Stimulated activated CD8-positive, alpha-beta memory T cell treated with anti-CD3 and anti-CD28 coated beads, Interleukin-7, amount 100 ng/mL, for 1 hour (primary cell): ENCODE measurements at places on chromosomes 7 and 10.

DNA sequence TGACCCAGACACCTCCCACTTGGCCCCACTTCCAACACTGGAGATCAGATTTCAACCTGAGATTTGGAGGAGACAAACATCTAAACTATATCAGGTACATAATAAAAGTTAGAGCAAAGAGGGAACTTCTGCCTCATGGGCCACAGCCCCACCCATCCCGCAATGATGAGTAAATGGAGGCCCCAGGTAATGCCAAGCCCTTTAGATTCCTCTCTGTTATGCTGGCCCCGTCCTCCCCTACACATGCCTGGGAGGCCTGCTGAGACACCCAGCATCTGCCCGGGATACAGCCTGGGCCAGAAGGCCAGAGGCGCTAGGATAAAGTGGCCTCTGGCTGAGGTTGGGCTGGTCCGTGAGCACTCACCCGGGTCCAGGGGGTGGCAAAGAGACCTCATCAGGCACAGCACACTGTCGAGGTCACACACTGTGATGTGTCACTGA is 185.5 kb upstream of the SH2B2 start:
- DNase-seq = no peak

GRCh38 chr7:96637522-96637921 is 72.1 kb downstream of the SEM1 start:
- no peak for DNase-seq

DNA sequence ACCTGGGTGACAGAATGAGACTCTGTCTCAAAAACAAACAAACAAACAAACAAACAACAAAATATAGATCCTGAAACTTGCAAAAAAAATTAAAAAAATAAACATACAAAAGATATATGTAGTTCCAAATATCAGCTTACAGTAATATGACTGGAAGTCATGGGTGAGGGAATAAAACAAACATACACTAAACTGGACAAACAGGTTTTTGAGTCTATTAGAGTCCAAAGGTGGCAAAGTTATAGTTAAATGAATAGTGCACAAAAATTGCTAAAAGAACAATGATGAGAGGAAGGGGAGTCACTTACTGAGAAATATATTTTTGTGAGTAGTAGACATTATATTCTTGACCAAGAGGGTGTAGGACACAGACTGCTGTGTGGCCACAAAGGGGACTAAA is 16.7 kb upstream of the RSBN1L start:
- DNase-seq = no peak

- DNase-seq = no peak
Observed at GRCh38 chr10:87659571-87660483, at the start of gene PAPSS2. PAPSS2 (plus strand) TSS chr10:87659878; CDS start chr10:87659982, 104 bp downstream.

- no peak for DNase-seq
Observed at GRCh38 chr7:10128748-10129147, 844.9 kb upstream of the PHF14 start.

GRCh38 chr7:82615527-82615926 is 171.9 kb upstream of the CACNA2D1 start:
- no peak for DNase-seq

DNA sequence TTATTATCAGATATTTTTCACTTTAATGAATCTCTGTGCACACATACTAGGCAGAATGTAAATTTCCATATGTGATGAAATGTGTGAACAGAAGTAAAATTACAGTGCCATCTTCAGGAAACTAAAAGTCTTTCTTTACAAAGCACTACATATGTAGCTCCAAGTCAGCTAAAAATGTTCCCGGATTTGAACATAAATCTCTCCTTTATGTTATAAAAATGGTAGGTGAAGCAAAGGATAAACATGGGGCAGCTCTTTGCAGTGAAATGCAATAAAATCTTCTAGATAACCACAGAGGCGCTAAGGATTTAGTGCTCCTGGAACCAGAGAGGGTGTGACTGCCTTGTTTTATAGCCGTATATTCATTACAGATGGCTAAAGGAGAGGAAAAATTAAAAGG is 104.9 kb upstream of the C7orf33 start:
- DNase-seq = no peak

DNA sequence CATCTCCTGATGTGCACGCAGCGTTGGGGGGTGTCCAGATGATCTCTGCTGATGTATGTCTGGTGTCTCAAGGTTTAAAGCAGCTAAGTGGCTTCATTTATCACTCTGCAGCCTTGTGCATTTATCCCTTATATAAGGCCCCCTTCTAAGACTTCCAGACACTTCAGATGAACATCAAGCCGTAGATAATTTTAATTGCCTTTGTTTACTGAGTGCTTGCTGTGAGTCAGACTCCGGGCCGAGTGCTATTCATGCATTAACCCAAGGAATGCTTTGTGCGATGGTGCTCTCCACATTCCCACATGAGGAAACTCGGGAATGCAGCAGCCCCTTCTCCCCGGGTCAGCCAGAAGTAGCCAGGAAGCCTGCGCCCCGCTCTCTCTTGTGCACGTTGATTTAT is 328.6 kb upstream of the COBL start:
- DNase-seq = no peak

GRCh38 chr10:120456143-120456625 is 843 bp upstream of the PLPP4 start:
- no peak for DNase-seq

- DNase-seq = no peak
Observed at GRCh38 chr10:117137031-117137910, 799 bp downstream of the VAX1 start.

DNA sequence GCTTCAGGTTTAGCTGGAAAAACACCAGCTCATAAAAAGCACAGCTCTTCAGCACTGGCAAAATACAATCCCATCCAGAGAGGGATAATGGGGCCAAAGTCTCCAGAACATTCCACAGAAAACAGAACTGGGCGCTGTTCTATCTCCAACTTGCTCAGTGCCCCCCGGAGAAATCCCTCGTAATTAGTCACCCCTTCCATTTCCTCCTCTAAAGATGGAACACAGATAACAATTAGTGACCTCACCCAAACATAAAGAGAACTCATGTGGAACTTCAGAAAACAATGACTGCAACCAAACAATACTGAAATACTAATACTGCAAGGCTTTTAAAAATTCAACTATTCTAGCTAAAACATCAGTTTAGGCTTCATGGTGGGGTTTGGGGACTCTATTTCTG is 46.3 kb downstream of the KIAA1549 start:
- DNase-seq = no peak

- no peak for DNase-seq
Observed at GRCh38 chr7:21651697-21652096, 108.9 kb downstream of the DNAH11 start.

DNA sequence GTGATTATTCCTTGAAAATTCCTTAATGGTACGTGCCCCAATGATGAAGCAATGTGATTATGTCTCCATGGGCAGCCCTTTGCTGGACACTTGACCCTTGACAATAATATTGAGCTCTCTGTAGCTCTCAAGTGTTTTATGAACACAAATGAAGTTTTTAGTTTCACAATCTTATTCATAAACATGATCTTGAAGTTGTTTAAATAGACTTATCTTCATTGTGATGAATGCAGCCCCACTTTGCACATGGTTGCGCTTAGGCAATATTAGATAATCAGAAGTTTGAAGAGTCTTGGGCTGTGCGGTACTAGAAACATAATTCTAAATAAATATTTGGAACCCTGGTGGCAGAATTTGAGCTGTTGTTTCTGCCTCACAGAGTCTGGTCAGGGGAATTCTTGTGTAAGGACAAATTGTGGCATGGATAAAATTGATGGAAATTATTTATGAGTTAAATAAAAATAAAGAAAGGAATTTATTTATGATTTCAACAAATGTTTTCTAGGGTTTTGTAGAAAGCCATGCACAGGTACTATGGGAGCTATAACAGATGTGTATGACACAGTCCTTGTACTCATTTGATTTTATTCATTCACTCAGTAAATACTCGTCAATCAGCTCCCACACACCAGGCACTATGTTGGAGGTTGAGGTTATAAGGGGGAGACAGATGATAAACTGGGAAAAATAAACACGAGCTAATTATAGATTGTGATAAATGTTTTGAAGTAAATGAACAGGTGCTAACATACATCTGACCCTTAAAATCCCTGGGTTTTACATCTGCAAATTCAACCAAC is 217.9 kb downstream of the GALNT17 start:
- no peak for DNase-seq

DNA sequence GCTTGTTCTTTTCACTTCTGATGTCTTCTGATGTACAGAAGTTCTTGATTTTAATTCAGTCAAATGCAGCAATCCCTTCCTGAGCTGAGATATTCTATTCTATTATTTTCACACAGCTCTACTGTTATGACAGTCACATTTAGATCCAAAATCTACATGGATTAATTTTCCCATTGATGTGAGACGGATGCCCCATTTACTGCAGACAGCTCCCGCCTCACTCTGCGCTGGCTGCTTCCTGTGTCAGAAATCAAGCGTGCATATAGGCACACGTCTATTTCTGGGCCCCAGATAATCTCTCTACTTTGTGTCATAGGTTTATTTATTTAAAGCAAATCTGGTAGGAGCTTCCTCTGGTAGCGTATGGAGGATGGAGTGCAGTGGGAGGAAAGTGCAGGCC is 6.7 kb downstream of the BNIP3 start:
- DNase-seq = no peak

GRCh38 chr10:14384915-14385314 is 54.2 kb upstream of the FRMD4A start:
- no peak for DNase-seq

DNA sequence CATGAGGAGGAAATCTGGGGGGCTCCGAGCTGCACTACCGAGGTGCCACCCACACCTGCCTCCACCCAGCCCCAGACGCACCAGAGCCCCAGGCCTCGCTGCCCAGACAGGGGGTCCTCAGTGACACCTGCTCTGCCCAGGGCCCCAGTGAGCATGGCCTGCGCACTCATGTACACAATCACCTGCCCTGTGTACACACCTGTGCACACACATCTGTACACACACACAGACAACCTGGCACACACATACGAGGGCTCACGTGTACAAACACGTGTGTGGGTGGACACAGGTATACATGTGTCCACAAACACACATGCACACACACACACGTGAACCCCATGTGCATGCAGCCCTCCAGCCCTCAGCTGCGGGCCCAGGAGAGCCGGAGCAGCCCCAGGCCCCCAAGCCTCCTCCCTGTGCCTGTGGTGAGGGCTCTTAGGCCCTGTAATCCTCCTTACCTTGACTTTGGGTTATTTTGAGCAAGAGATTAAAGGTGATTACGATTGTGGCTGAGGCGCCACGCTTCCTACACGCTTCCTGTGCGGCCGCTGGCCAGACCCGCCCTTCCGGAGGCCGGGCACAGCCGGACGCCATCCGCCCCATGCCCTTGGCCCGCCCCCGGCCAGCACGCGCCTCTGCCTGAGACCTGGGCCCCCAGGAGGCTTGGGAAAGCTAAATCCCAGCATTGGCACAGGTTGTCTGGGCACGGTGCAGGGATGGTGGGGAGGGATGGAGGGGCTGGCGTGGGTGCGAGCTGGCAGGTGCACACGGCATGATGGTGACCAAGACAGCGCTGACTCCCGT is 71.9 kb downstream of the ELFN1 start:
- no peak for DNase-seq

DNA sequence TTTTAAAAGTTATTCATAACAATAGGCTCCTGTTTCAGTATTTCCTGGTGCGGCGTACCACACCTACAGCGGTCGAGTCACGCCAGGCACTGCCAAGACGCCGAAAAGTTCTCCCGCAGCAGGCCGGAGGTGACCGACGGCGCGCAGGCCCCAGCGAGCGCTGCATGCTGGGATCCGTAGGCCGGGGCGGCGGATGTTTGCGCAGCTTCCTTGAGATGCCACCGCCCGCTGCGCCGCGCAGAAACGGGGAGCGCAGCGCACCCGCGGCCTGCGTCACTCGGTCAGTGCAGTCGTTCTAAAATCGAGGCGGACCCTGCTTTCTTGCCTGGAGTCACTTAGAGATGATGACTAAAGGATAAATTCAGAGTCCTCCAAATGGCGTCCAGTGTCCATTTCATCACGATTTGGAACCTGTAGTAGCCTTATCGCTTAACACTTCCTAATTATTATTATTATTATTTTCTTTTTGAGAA is 1.3 kb upstream of the KIF11 start:
- peak; percentile 76 for DNase-seq

- no peak for DNase-seq
Observed at GRCh38 chr10:73076360-73077183, 20.1 kb downstream of the P4HA1 start.

GRCh38 chr10:124568848-124569622 is 107.4 kb downstream of the LHPP start:
- no peak for DNase-seq

DNA sequence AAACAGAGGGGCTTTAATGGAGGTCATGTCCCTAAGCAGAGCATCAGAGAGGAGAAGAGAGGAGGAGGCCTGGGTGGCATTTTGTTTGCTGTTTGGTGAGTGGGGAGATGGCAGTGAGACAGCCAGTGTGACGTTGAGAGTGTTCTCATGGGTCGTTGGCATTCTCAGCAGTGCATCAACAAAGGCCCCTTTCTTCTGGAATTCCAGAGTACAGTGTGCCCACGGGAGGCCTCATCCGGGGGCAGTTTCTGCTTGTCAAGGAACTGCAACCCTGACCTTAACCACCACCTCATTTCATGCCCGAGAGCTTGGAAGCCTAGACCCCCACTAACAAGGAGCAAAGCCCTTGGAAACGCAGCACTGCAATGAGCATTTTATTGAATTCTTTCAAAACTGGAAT is 92.9 kb downstream of the CELF2 start:
- DNase-seq = no peak

DNA sequence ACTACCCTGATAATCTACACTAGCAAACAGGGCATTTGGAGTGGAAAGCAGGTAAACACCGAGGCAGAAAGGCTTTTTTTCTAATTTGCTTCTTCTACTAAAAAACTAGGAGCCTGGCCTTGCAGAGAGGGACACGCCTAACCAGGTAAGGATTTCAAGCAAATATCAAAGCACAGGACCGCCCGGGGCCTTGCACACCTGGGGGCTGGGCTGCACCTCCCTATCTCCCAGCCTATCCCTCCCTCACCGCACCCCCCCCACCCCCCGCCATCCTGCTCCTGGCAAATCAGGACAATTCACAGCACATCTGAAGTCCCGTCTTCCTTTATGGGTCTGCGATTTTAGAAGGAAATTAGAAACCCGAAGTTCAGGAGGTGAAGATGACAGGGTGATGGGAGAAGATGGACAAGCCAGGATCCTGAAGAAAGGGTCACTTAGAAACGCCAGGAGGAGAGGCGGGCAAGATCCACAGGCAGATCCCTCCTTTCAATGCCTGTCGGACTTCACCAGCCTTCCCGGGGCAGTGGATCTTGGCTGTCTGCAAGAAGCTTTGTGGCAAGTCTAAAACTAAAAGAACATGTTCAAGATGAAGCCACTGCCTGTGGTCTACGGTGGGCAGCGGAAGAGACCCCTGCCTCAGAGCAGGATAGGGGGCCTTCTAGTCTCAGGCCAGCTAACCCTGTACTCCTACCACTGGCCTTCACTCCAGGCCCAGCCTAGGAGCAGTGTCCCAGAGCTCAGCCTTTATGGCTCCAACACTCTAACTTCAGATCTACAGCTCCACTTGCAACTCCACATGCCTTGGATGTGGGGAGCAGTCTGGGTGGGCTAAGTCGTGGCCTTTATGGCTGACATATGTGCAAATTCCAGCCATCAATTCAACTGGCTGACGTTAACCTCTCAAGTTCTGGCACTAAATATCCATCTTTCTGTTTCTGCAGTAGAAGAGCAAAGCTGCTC is 43.9 kb downstream of the TNS3 start:
- DNase-seq = no peak
